ENCODE measurements at places on chromosomes 1 and 21. TPM values are rescaled to one million over a fixed set of nuclear protein-coding genes. Genes with fewer than 3 reads are reported as not detected.

OR2L8 gene
- total RNA-seq, result not detected

RWDD3 gene
- total RNA-seq, result 9.3 TPM

XCL1 gene
- total RNA-seq, result not detected

TBX19 gene
- total RNA-seq, result 0.26 TPM

All from epithelial cell of alveolus of lung (primary cell).